ENCODE measurements at places on chromosomes 4 and X.

- no peak for DNase-seq
Observed at GRCh38 chr4:44701037-44701436, 22.8 kb downstream of the GUF1 start.

DNA sequence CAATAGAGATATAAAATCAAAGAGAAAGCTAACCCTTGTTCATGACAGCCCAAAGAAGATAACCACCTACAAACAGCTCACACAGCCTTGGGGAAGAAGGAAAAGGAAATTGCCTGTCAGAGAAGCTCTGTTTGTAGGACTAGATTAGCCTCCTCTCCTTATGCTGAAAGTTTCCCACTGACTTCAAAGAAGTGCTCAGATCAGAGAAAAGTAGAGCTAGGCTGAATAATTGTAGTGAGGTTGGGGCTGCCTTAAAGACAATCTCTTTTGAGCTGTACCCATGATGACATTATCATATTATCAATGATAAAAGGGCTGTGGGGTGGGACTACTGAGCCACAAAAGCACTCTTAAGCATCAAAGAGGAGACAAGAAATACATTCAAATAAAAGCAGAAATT is 223.0 kb upstream of the GALNT7 start:
- no peak for DNase-seq

- DNase-seq, result peak; percentile 35
Observed at GRCh38 chr4:179307297-179308136, 1865.3 kb upstream of the AGA start.

GRCh38 chr4:70315928-70316327 is 18.9 kb upstream of the CABS1 start:
- DNase-seq, result no peak

DNA sequence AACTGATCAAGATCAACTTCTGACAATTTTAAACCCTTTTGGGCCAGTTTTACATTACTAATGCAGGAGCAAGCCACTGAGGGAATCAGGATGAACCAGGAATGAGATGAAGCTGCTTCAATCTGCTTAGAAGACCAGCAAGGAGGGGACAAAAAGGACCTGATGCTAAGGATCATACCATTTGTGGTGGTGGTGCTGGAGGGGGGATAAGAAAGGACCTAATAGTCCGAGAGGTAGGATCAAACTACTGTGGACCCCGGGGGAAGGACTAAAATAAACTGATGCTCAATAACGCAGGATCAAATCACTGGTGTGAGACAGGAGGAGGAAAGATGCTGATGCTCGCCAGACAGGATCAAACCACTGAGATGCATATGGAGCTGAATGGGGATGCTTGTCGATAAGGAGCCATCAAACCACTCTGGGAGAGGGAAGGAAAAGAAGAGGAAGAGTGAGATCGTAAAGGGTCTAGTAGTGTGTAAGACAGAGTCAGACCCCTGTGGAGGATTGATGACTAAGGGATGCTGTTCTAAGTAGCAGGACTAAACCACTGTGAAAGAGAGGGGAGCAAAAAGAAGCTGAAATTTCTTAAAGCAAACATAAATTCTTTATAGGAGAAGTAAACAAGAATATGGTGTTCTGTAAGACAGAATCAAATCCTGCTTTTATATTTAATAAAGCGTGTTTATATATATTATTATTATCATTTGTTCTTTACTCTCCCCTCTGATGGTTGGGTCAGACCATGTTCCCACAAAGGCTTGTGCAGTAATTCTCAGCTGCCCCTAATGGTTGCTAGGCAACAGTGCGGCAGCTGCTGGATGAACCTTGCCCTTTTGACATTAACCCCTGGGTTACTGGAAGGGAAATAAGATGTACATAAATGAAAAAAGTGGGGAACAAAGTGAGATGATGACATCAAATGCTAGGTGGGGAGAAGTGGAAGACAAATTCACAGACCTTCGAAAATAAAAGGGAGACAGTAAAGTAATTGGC is 432.5 kb upstream of the FGF16 start:
- DNase-seq, result no peak

- no peak for DNase-seq
Observed at GRCh38 chrX:148661035-148661434, 160.6 kb downstream of the AFF2 start.

GRCh38 chr4:110540581-110540980 is 64.6 kb downstream of the ENPEP start:
- no peak for DNase-seq

- DNase-seq, result no peak
Observed at GRCh38 chrX:141936080-141936479, 32.4 kb downstream of the MAGEC1 start.

Data from inflammatory macrophage treated with lipopolysaccharide for 4 hours (primary cell).